Frontal cortex (tissue), 4 donors: ENCODE measurements at places on chromosomes 12 and 14. TPM values are rescaled to one million over a fixed set of nuclear protein-coding genes. Genes with fewer than 3 reads are reported as not detected.

The BCL2L14 gene
- total RNA-seq: not detected

The SERPINA9 gene
- total RNA-seq: not detected

The IL23A gene
- total RNA-seq: not detected

The SLC5A8 gene
- 3.3 TPM for total RNA-seq

The AHNAK2 gene
- 20.0 TPM for total RNA-seq

The EPYC gene
- not detected for total RNA-seq

The DPF3 gene
- total RNA-seq: 5.7 TPM

The SRGAP1 gene
- 40.8 TPM for total RNA-seq

The CD63 gene
- total RNA-seq: 227 TPM

The ASB2 gene
- total RNA-seq: under 0.01 TPM

The C1QL4 gene
- total RNA-seq: 0.41 TPM

The CD163 gene
- total RNA-seq: 1.6 TPM

The KRT3 gene
- not detected for total RNA-seq

The ACADS gene
- total RNA-seq: 4.9 TPM

The GPN3 gene
- total RNA-seq: 21.6 TPM

The LMNTD1 gene
- total RNA-seq: 1.2 TPM
